ENCODE measurements at places on chromosomes 16 and 17.
A peak's percentile ranks its signal among the peaks of the same experiment; 100 is the strongest.

DNA sequence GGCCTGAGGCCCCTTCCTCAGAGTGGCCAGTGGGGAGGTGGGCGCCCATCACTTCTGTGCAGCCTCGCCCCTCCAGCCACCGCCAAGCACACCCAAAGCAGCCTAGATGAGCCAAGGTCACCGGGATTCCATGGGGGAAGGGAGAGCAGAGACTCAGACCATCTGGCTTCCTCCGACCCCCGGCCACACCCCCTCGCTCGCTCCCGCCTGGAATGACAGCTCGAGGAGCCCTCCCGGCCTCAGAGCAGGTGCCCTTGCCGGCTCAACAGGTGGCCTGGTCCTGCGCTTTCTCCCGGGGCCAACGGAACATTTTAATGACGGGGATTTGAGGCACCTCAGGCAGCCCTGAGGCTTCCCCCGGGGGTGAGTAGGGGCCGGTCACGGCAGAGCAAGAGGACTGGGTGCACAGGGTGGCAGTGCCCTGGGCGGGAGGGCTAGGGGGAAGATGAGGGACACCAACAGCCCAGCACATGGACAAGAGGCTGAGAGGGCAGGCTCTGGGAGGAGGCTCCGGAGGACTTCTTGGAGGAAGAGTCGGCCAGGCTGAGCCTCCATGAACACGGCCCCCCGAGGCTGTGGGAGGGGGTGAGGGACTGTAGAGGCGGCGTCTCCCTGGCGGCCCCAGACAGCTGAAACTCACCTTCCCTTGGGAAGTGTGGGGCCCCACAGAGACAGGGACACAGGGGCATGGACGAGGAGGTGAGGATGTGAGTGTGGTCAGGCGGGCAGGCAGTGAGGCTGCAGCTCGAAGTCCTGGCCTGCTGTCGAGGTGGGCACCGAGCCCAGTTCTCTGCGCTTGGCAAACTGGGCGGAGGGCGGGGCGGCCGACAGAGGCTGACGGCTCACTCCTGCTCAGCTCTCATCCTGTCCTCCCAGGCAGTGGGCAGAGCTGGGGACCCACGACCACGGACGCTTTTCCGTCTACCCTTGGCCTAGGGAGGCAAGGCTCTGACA lies 12.5 kb upstream of the C1QTNF8 start:
- DNase-seq = peak; percentile 1

DNA sequence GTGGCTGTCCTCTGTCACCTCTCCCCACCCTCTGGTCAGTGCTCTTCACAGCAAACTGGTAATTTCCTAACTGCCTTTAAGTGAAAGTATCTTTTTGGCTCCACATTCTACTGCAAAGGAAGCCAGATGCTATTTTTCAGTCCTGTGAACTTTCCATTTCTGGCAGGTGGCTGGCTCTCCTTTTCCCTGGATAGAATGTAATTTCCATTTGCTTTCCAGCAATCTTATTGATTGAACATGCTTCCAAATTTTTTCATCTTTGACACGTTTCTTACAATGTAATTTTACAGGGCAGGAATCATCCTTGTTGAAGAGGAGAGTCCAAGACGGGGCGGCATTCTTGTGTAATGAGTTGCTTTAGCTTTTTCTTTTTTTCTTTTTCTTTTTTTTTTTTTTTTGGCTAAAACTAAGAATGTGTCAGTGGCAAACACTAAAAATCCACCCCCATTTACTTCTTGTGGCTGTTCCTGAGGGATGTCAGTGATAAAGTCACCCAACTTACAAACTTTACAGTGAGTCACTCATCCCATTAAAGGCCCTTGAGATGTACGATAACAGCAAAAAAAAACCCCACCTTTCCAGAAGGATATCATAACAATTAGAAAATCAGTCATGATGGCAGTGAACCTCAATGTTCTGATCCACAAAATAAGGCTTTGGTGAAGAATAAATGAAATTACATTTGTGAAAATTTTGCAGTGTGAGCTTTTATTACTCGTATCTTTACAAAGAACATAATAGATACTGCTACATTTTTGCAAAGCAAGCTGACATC lies 29.4 kb upstream of the PRKCA start:
- DNase-seq = peak; percentile 76

DNA sequence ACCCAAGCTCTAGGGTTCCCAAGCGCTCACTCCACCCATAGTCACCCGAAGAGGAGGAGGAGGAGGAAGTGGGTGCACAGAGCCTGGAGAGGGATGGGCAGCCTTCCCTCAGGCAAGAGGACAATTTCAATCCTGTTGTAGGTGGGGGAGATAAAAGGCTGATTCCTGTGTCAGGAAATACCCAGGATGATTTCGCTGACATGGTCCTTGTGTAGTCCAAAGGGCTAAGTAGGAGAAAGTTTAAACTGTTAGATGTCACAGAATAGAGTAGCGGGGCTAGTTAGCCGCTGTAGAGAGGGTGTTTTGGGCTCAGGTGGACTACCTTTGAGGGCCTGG lies 1.3 kb upstream of the EXOC7 start:
- DNase-seq = no peak

DNA sequence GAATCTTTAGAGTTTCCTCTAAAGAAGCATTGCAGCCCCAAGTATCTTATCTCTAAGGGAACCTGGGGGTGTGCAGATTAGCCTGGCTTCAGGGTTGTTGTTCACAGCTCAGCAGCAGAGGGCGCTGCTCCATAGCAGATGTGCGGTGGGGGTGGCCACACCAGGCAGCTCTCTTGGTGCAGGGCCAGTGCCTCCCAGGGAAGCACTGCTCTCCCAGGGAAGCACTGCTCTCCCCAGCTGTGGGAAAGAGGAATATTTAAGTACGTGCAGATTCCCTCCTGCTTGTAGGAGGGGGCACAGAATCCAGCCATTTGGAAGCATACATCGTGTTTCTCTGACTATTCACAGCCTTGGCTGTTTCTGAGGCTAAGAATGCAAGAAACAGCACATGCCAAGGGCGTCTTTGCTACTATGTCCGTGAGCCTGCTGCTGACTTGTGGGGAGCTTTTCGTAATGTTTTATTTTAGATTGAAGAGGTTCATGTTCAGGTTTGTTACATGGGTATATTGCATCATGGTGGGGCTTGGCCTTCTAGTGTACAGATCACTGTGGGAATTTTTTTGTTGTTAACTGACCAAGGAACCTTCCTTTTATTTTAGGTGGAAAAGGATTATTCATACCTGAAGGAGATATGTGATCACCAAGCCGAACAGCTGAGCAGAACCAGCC lies 217.8 kb downstream of the SPECC1 start:
- DNase-seq = peak; percentile 84

GRCh38 chr16:89921131-89921701 lies 1.9 kb upstream of the TUBB3 start:
- DNase-seq = no peak

DNA sequence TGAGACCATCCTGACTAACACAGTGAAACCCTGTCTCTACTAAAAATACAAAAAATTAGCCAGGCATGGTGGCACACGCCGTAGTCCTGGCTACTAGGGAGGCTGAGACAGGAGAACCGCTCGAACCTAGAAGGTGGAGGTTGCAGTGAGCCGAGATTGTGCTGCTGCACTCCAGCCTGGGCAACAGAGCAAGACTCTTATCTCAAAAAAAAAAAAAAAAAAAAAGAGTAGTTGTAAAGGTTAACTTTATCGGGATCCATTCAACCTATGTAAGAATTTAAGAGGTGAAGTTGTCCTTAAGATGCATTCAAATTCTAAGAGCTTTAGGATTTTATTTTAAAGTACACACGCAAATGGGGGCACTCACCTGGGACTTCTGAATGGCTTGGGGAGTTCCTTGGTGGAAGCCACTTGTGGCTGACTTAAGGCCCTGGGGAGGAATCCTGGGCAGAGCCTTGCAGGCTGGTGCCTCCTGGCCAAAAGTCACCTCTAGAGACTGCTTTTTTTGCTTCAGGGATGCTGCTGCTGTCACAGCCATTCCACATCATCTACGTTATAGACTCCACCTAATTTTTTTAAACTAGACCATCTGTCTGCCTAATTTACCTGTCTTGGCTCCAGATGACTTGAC lies 3.3 kb downstream of the CTCF start:
- no peak for DNase-seq

- DNase-seq = peak; percentile 97
These were observed at the start of gene ZNF207 for GRCh38 chr17:32349854-32350665. Gene ZNF207 (plus strand): TSS chr17:32350157. CDS start chr17:32350286, 129 bp downstream.

DNA sequence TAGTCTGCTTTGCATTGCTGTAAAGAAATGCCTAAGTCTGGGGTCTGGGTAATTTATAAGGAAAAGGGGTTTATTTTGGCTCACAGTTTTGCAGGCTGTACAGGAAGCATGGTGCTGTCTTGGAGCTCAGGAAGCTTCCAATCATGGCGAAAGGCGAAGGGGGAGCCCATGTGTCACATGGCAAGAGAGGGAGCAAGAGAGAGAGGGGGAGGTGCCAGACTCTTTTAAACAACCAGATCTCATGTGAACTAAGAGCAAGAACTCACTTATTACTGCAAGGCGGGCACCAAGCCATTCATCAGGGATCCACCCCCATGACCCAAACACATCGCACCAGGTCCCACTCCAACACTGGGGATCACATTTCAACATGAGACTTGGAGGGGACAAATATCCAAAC lies 148.2 kb upstream of the HS3ST2 start:
- no peak for DNase-seq

GRCh38 chr16:3369073-3369472 lies 13.4 kb downstream of the OR2C1 start:
- no peak for DNase-seq

- no peak for DNase-seq
These were observed 15.7 kb upstream of the MLKL start for GRCh38 chr16:74716355-74716754.

DNA sequence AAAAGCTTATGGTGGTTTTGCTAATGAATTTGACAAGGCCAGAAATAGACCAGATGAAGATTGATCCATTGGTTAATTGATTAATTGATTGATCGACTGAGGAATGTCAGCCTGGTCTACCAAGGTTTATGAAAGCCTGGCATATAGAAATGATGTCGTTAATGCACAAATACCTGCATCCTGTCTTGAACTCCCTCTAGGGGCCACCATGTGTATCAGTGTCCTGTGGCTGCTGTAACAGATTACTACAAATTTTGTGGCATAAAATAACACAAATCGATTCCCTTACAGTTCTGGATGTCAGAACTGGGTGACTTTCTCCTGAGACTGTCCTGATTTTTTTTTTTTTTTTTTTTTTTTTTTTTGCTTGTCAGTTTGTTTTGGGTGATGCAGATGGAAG lies 553.2 kb downstream of the MAF start:
- no peak for DNase-seq

GRCh38 chr16:80744856-80745255 lies 59.5 kb downstream of the CDYL2 start:
- no peak for DNase-seq

DNA sequence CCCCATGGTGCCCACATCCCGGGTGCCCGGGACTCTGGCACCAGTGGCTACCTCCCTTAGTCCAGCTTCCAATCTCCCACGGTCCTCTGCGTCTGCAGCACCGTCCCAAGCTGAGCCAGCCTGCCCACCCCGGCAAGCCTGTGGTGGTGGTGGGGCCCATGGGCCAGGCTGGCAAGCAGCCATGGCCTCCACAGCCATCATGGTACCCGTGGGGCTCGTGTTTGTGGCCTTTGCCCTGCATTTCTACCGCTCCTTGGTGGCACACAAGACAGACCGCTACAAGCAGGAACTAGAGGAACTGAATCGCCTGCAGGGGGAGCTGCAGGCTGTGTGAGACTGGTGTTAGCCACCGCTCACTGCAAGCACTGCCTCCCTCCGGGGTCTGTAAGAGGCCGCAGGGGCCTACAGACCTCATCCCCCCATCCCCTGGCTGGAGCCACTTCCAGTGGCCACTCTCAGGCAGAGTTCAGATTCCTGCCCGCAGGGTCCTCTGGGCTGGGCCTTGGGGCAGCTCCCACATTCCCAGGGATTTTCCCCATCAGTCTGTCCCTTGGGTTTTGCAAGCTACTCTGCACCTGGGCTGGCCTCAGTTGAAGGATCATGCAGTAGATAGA lies 3.9 kb upstream of the SETD1A start:
- peak; percentile 86 for DNase-seq

DNA sequence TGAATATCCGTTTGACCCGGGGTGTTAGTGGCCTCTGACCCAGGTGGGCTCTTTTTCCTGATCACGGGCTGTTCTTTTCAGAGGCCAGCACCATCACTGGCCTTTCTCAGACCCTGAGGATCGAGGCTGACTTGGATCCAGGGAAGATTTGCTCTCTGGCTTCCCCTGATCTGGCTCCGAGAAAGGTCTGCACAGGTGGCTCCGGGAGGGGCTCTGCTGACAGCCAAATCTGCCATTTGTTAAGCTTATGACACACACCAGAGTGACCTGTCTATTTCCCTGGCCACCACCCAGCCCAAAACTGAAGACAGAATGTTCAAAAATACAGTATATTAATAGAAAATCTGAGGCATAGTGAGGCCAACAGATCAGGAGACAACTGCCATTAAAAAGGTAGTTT lies 221.8 kb upstream of the TNRC6C start:
- DNase-seq = no peak

DNA sequence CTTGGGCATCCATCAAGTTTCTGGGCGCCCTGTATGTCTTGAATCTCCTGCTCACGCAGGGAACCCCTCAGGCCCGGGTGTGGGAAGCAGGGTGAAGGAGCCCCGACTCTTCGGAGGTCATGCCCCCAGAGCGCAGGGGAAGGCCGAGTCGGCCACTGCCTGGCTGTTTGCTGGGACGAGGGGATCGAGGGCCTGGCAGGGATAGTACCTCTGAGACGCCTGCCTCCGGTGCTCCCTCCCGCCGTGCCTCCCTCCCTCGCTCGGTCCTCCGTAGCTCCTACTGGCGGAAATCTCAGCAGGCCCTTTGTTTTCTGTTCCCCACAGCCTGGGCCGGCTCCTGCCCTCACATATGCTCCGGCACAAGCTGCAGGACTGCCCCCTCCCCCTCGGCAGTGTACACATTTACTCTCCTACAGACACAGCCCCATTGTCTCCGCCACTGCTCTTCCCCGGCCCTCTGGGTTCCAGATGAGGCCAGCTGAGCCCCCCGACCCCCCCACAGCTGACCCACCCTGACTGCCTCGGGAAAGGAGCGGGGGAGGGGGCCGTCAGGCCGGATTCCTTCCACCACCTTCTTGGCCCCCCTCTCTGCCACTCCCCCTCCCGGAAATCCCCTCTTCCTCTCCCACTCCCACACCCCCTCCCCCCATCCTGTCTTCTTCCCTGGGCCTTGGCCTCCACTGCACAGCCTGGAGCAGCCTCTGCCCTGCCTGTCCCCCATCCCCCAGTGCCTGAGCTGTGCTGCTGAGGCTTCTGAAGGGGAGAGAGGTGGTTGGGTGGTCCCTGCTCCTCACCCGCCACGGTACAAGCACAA lies 1.4 kb downstream of the TRAF4 start:
- peak; percentile 64 for DNase-seq

- DNase-seq = no peak
These were observed 37.1 kb downstream of the YWHAE start for GRCh38 chr17:1362964-1363363.

GRCh38 chr16:34802396-34802795 lies 1343.0 kb downstream of the TP53TG3F start:
- no peak for DNase-seq

- DNase-seq = no peak
These were observed 230.1 kb downstream of the CBLN1 start for GRCh38 chr16:49051576-49051975.

- DNase-seq = no peak
These were observed 156.1 kb downstream of the ZNF423 start for GRCh38 chr16:49699841-49700175.

- DNase-seq = peak; percentile 40
These were observed 29.0 kb downstream of the RBBP6 start for GRCh38 chr16:24568392-24568791.

All from astrocyte of the spinal cord (primary cell).